ENCODE measurements at places on chromosomes 3 and 15.

DNA sequence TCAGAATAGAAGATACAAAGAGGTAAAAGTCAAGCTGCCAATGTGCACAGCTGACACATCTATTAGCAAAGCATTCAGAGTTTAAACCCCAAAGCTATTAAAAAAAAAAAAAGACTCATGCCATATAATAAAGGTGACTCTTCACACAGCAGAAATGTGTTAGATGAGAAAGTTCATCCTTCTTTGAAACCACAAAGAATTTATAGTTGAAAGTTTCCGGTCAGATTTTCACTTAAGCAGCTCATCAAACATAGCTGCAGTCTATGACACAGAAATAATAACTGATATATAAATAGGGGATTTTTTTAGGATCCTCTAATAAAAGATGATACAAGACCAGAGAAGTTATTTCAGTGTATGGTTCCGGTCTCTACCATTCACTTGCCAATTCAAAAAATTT, 76.6 kb downstream of the WWTR1 start:
- DNase-seq: no peak

- DNase-seq: no peak
Observed at GRCh38 chr3:71074423-71074822, 509.1 kb downstream of the FOXP1 start.

DNA sequence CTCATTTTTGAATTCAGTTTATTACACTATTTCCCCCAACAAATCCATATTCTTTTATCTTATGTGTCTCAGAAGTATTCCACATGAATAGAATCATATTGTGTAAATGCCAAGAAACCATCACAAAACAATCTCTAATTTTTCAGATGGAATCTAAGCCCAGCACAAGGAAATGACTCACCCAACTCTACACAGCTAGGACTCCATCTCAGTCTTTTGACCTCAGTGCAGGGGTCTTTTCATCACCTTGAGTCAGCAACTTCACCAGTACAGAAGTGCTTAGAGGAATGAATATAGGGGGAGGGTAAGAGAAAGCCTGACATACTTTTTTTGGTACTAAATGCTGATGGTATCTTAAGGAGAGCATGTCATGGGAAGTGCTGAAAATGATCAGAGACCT, 169.3 kb upstream of the LRRN1 start:
- DNase-seq: no peak

DNA sequence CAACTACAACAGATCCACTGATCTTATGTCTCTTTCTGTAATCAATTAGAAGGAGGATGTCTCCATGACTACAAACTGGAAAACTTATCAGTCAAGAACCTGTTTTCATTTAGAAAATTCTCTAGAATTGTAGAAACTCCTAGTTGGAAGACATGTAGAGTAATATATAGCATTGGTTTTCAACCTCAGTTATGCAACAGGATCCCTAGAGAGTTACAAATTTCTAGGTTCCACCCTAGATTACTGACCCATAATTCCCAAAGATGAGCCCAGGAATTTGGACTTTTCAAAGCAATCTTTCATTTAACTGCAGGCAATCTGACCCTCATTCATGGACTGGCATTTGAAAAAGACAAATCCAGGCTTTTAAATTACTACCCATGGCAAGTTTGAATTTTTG, 116.9 kb upstream of the RAP2B start:
- DNase-seq: no peak

GRCh38 chr3:111739311-111739911, 119.7 kb upstream of the PHLDB2 start:
- DNase-seq: no peak

DNA sequence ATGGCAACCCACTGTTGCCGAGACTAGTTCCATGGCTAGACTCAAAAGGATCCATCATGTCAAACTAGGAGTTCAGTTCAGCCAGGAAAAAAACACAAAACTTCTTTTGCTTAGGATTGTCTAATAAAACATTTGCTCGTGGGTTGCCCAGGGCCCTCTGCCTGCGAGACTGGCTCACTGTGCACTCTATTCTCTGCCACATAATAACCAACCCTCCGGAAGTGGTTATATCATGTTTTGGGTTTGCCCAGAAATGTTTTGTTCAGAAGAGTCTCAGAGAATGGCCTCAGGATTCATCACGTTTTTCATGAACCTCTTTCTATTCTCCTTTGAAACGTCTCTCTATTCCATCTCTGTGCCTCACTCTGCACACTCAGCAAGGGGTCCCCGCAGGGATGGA, 216.1 kb downstream of the SV2B start:
- DNase-seq: no peak

GRCh38 chr15:62940755-62941361, 101.7 kb upstream of the TPM1 start:
- DNase-seq: no peak

DNA sequence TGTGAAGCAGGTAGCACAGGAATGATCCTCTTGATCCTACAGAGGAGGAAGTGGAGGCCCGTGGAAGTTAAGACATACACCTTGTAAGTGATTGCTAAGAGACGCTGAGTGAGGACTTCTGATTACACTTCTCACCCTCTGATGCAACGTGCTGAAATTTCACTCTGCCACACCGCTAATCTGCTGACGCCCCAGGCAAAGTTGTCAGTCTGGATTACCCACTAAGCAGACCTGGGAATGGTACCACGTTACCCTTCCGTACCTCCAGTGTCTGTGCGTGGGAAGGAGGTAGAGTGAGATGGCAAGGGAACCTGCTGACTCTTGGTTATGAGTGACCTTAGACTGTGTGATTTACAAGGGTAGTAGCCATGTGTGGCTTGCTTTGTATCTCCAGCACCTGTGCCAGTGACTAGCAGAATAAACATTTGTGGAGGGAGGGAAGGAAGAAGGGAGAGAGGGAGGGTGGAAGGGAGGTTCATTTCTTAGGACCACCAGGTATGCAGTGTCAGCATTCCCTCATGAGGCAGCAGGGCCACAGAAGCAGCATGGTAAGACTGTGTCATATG, 115.0 kb downstream of the ALDH1A2 start:
- no peak for DNase-seq

DNA sequence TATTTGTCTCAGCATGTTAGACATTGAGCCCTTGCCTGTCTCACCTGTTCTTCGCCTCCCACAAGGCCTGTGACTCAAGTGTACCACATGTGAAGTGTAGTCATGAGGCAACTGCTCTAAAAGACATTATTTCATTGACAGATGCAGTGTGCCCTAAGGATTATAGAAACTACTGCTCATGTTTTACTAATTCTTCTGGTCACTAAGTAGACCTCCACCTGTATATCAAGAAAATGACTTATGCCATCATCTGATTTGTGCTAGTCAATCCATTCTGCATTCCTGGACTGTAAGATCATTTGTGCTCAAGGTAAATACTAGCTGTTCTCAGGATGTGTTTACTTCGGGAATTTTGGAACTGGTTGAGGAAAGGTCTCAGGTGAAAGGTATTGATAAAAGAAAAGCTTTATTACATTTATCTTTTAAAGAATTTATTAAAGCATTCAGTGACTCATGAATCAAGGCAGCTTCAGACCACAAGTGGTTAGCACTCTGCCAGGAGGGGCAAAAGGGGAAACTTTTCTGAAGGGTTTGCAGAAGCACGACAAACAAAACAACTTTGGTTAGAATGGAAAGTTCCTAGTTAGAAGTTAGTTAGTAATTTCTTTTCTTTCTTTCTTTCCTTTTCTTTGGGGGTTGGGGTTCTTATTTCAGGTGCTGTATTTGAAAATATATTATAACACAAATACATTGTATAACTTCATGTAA, 465.3 kb upstream of the CBLB start:
- DNase-seq: no peak

DNA sequence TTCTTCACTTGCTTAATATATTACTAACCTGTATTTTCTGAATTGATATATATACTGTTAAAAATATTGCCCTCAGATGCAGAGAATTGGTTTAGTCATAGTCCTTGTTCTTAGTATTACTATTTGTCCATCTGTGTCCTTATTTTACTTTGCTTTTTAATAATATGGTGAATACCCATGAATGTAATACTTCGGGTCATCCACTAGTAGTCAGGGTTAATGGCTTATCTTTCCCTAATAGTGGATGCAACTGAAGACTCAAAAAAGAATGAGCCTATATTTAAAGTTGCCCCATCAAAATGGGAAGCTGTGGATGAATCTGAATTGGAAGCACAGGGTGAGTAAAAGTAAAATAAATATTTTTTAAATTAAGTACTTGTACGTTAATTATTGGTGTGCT, 36.5 kb downstream of the U2SURP start:
- no peak for DNase-seq

DNA sequence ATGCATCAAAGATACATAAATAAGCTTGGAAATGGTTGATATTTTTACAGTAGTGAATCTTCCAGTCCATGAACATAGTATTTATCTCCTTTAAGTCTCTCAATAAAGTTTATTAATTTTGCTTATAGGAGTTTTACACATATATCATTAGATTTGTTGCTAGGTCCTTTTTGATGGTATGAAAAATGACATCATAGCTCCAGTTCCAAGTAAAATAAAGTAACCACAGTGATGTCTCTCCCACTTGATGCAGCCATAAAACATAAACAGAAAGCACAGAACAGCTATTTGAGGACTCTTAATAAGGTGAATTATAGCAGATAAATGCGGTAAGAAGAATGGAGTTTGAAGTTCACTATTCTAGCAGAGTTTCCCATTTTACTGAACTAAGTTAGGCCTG, 20.8 kb downstream of the DMXL2 start:
- no peak for DNase-seq

GRCh38 chr3:8488411-8488810, 13.2 kb upstream of the LMCD1 start:
- DNase-seq: no peak

DNA sequence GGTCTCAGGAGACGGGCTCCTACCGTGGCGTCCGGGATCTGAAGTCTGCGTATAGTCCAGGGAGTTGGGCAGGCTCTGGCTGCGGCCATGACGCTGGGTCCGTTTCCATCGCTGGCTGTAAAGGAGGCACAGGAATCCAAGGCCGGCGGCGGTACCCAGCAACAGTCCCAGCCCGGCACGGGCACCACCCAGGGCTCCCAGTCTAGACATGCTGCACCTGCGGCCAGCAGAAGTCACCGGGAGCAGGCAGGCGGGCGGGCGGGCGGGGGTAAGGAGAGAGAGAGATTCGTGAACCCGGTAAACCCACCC, 526 bp downstream of the RMDN3 start:
- DNase-seq: no peak

DNA sequence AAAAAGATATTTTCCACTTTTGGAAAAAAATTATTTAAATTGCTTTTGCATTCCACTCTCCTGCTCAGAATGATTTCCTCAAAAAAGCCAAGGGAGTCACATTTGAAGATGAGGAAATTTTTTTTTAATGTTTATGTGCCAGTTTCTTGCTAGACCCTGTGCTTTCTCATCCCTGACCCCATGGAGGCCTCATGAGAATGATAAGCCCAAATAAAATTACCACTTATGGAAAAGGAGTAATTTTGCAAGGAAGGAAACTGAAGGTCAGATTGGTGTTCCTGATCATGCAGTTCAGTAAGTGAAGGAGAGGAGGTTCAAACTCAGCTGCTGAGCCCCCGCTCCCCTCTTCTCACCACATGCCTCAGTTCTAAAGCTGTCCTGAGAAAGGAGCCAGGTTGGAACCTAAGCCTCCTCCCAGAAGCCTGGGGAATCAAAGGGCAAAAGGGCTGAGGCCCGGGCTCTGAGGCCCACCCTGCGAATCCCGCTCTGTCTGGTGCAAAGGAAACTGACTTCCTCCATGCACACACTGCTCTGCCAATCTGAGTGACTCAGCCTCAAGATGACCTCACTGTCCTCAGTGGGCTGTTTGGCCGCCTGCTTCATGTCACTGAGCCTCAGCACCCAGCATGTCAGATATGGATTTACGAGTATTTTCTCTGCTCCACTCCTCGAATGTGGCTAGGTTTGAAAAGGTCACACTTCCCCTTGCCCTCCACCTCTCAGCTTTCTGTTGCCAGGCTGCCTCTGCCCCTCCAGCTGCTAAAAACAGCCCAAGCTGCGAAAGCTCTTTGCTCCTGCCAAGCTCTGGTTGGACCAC, 56.9 kb upstream of the FLNB start:
- no peak for DNase-seq

DNA sequence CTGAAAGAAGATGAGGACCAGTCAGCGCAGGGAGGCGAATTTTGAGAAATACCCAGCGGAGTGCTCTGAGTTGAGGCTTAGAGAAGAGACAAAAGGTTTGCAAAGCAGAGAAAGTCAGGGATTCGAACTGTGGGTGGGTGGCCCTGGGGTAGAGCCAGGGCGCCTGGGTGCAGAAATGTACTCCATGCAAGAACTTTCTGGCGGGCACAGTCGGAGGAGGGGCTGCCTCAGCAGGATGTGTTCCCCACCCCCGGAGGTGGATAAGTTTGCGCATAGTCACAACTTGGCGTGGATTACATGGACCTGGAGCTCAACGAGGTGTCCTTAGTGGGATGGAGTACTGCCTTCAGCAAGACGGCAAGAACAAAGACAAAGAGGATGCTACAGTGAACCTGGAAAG, 117.3 kb upstream of the ALDH1A3 start:
- no peak for DNase-seq

DNA sequence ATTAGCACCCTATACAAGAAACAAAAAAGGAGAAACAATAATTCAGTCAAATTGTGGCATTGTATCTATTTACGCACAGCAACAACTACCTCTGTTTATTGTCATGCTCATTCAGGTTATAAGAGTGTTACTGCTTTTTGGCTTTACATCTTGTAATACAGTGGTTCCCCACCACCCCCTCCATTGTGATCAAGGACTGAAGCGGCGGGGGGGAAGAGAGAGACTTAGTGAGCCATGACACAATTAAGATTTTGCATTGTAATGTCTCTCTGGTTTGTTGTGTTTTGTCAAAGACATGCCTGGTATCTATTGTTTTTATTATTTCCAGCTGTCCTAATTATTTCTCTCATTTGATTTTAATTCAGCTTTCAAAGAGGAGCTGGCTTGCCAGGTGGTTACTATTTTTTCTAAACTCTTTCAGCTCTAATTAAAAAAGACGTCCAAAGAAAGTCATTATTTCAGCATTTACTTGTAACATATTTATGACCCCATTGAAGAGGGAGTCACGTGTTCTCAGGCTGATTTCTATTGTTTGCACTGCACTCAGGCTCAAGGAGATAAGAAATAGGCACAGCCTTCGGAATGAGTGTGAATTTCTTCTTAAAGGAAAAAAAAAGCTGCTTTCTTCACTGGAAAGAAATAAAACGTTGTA, 234.4 kb upstream of the TBL1XR1 start:
- DNase-seq: no peak

- DNase-seq: no peak
Observed at GRCh38 chr3:145118303-145118702, 1042.7 kb downstream of the PLOD2 start.

DNA sequence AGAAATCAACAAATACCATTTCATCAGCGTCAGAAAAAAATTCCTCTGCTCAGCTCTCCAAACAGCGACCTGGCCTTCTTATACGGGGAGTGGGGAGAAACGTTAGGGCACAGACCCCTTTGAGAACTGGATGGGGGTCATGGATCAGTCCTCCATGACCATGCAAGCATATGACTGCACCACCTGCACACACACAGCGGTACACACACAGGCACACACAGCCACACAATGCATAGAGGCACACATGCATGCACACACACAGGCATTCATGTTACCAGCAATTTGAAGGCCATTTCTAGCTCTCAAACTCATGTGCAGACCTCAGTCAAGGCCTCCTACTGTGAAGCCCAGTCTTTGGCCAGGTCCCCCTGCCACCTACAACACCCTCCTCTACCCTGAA, 50.2 kb downstream of the SLC41A3 start:
- no peak for DNase-seq

GRCh38 chr3:179760944-179761343, 108.1 kb downstream of the USP13 start:
- no peak for DNase-seq

GRCh38 chr15:95864467-95864886, 466.0 kb upstream of the NR2F2 start:
- no peak for DNase-seq

- DNase-seq: no peak
Observed at GRCh38 chr3:145550522-145550921, 610.5 kb downstream of the PLOD2 start.

Measured in Panc1 (cell line).